NB4 (cell line): ENCODE measurements at places on chromosomes 3 and 15.

DNA sequence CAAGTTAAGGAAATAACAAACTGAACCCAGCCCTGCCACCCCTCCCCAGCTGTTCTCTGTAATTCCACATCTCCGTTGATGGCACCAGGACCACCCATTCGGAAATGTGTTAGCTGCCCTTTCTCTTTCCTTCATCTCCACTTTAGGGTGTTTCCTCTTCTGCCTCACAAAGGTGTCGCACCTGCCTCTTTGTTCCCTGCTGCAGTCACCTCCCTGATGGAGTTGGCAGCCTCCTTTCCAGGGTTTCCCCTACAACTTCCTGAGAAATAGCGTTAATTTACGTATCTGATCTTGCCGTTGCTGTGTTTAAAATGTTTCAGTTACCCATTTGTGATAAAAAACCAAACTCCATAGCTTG is 57.3 kb downstream of the GPR171 start:
- DNase-seq, result no peak

DNA sequence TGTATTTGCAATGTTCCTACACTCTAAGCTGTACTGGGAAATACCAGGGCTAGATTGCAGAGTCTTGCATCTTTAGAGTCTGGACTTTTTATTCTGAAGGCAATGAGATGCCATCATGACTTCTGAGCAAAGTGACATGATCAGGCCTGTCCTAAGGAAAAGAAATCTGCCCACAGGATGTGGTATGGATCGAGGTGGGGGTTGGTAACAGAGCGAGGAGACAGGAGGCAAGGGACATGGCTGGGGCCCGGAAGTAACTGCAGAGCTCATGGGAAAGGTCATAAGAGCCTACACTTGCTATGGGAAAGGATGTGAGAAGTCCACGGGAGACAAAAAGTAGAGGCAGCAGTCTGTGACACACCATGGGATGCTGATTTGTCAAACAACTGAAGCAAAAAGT is 121.5 kb downstream of the OXNAD1 start:
- DNase-seq, result no peak

DNA sequence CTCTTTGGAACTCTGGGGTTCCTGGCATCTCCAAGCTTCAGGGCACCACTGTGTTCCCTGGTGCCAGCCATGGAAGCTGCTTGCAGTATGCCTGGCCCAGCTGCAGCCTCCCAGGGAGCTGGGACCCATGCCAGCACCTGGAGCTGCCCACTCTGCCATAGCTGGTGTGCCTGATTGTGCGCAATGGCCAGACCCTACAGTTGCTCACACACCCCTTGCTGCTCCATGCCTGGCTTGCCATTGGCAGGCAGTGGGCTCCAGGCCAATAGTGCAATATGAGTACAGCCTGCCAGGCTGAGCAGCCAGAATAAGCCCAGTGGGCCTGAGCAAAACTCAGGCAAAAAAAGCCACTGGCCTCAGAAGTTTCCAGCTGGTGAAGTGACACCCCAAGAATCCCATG is 43.8 kb upstream of the LRRFIP2 start:
- no peak for DNase-seq

DNA sequence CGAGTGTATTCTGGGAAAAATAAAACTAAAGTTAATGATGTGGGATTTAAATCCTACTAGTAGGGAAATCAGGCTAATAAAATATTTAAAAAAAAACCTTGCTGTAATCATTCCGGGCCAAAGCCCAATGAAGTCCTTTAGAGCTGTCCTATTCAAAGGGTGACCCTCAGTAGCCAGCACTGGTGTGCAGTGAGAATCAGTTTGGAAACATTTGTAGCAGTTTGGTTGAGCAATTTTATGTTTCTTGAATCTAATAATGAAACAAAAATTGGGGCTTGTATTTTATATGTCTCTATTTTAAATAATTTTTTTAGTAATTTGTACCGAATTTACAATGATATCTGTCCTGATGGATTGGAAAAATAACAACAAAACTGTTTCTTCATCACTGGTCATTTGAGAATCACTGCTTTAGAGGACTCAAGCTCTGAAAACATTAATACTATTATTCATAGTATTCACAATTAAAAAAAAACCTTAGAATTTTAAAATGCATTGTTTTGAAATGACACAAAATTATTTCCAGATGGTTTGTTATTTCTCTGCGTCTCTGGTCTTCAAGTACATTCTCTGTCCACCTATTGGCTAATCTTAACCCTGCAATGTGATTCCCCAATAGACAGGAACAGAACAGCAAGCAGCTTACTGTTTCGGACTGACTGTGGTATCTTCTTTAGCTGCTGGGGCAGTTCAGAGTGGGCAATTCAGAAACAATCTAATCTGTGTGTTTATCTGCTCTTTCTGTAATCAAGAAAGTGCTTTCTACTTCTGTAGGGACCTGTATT is 71.2 kb downstream of the OTOL1 start:
- DNase-seq, result no peak

- DNase-seq, result no peak
Observed at GRCh38 chr3:135440746-135441145, 524.8 kb upstream of the PPP2R3A start.

- no peak for DNase-seq
Observed at GRCh38 chr3:114285648-114286230, 8.1 kb upstream of the TIGIT start.

DNA sequence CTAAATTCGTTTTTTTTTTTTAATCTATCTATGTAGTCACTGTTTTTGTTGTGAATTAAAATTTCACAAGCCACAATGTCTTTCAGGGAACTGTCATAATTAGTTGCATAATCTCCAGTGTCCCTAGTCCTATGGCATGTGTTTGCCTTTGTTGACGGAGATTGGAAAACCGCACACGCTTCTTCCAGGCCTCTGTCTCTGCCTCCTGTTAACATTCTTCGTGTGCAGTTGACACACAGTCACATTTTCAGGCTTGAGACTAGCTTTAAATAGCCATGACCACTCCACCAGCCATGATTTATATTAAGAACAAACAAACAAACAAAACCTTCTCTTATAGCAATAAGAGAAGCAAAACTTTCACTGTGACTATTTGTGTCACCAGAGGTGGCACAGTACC is 139.8 kb downstream of the DUT start:
- DNase-seq, result no peak

DNA sequence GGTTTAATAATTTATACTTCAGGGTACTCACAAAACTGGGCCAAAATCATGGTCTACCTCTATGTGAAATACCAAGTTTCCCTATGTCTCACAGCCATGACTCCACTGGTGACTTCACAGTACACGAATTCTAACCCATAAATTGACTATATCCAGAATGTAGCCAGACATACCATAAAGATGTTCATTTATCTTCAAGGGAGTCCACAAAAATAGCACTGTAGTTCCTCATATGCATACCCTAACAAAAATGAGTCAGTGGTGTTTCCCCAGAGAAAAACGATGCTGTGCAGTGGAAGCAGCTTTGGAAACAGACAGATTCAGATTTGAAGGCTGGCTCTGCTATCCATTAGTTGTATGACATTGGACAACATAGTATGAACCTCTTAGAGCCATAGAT is 438.8 kb downstream of the FHIT start:
- no peak for DNase-seq

- DNase-seq, result no peak
Observed at GRCh38 chr3:65939801-65940246, 98.9 kb downstream of the MAGI1 start.

DNA sequence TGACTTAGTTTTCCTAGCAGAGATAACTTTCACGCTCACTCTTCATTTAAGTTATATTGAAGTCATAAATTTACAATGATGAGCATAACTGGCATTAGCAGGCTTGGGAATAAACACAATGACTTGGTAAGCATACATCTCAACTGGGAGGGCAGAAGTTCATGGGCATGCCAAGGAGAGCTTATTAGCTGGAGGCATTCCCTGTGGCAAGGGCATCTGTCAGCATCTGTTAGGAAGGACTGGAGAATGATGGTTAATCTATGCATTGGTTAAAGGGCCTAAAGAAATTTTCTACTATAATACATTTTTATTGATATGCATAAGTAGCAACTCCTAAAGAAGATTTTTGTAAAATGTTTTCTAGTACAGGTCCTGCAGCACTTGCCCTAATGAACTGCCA is 52.4 kb downstream of the NEK11 start:
- DNase-seq, result no peak

DNA sequence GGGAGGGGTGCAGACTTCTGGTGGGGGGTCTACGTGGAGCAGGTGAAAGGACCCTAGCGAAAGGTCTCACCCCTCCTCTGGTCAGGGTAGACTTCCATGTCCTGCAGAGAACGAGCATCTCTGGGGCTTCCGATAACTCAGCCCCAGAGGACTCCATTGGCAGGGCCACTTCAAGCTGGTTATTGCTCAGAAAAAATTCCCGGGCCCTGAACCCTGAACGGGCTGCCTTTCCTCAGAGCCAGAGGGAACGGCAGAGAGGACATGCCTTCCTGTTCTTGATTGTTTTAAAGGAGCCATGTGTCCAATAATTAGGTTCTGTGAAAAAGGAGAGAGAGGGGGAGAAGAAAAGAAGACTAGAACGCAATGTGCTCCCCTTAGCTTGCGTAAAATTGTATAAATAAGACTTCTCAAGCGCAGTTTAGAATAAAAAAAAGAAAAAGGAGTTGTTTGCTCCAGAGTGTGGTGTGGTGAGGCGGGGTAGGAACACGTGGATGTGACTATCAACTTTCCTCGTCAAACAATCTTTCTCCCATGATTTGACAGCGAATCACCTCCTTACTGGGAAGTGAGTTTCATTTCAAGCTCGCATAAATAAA is 193.4 kb upstream of the UBE2E1 start:
- DNase-seq, result no peak

DNA sequence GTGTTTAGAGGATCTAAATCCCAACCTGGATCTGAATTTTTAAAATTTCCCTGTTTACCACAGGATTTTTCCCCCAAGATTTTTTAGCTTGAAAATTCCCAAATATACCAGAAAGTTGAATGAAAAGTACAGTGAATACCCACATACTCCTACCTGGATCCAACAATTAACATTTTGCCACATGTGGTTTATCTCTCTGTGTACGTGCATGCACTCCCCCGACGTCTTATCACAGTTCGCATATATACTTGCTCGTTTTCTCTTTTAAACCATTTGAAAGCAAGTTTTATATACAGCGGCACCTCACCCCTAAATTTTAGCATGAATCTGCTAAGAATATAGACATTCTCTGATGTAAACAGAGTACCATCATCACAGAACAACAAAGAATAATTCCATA is 165.3 kb downstream of the ATG7 start:
- DNase-seq, result no peak
